ENCODE measurements at places on chromosomes 2 and 18.

DNA sequence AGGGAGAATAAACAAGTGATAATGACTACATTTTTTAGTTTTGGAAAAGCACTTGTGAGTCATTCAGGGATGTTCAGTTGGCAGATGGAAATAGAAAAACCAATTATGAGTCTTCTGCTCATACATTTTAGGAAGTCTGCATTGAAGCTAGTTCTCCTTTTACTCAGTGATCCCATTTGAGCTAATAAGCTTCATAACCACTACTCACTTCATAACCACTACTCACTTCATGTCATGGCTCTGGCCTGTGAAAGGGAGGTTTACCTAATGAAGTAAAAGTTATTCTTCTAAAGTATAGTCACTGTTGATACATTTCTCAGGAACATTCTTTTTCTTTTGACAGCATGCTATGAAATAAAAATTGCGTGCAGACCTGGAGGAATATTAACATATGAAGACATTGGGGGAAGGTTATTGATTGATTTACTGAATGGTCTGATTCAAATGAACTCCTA, 948.7 kb downstream of the TSN start:
- DNase-seq, result no peak

- peak; percentile 71 for DNase-seq
Observed at GRCh38 chr2:238945433-238946150, 97.7 kb downstream of the TWIST2 start.

DNA sequence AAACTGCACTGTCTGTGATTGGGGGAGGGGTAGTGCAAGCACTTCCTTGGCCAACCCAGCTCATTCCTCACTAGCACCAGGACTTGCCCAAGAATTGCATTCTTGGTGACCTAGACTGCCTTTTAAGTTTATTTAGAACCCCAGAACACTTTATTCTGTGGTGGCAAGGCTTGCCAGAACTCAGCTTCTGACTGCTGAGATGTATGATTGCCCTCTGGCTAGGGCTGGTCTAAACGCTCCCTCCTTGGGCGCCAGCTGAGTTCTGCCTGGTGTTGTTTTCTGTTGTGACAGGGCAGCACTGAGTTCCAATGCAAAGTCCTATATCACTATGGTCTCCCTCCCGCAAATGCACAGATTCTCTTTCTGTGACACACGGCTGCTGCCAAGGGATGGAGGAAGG, 247.7 kb downstream of the ZNF385B start:
- no peak for DNase-seq

- no peak for DNase-seq
Observed at GRCh38 chr2:219702796-219703545, 75.5 kb downstream of the SLC4A3 start.

DNA sequence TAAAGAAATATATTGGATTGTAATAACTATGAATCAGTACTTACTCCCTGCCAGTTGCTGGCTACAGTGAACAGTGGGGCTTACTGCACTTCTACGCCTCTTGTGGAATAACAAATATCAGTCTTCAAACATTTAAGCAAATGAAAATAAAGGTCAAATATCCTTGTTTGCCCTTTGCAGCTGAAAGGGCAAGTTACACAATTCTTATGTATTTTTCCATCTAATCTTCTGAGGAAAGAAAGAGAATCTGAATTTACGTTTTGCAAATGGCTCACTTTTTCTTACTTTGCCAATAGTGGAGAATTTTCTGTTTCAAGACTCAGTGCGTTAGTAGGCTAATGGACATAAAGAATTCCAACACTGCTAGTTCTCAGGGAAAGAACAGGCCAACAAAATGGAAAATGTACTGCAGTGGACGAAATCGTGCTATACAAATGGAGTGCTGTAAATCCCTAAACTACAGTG, 157.2 kb upstream of the TMEM200C start:
- DNase-seq, result no peak

DNA sequence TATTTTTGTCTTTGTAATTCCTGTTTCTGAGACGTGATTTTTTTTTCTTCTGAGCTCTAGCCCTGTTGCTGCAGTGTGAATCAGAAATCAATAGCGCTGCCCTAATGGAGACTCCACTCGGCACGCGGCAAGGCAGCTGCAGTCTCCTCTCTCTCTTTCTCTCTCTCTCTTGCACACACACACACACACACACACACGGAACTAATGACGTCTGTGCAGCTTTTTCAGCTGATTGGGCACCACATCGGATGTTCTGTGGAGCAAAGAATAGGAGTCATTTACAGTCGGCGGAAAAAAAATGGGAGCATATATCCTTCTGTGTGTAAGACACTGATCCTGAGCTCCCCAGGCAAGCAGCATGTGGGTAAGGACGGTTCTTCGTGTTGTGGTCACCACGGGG, 2.0 kb upstream of the MYT1L start:
- DNase-seq, result no peak

- DNase-seq, result peak; percentile 54
Observed at GRCh38 chr2:117832905-117833613, 18.6 kb downstream of the DDX18 start.
